ENCODE measurements at places on chromosomes 5 and 9.
A peak's percentile ranks its signal among the peaks of the same experiment; 100 is the strongest.

DNA sequence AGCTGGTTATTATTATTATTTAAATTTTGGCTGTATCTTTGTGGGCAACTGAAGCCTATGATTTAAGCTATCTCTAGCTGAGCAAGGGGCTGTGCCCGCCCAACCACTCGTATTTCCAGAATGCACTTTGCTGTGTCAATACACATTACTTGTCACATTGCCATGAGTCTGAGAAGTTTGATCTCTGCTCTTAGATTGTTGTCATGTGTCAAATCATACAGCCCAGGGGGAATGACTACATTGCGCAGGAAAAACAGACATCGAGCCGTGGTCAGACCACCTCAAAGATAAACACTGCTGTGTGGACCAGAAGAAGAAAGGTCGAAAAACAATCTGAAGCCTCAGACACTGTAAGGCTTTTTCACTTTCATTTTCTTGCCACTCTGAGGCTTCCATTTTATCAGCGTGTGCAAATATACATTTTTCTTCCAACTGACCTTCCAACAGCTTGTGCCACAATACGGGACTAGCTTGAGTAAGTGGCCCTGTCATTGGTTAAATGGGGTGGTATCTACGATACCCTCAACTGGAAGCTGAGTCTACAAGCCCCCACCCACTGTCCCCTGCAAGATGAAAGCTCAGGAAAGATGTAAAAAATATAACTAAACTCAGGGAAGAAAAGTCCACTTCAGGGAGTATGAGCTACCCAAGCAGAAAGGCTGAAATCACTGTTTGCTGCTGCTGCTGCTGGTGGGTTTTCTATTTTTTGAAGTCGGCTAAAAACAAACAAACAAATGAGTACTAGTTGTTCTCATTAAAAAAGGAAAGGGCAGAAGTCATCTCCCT lies 603.0 kb downstream of the BNC2 start:
- no peak for DNase-seq

GRCh38 chr9:88776717-88777497 lies 214.4 kb upstream of the S1PR3 start:
- no peak for DNase-seq

DNA sequence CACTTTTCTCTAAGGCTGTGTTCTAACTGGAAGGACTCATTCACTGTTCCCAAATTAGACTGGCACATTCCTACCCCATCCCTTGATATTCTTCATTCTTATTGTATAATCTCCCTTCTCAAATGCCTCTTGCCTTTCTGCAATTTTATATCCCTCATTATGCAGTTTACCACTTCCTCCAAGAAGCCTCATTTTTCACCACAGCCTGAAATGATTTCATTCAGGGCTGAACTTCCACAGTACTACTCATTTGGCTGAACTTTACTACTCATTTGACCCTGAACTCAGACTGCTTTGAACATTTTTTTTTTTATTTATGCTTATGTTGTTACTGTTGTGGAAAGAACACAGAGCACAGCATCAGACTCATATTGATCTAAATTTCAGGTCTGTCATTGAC lies 32.7 kb downstream of the GRIA1 start:
- DNase-seq = no peak

DNA sequence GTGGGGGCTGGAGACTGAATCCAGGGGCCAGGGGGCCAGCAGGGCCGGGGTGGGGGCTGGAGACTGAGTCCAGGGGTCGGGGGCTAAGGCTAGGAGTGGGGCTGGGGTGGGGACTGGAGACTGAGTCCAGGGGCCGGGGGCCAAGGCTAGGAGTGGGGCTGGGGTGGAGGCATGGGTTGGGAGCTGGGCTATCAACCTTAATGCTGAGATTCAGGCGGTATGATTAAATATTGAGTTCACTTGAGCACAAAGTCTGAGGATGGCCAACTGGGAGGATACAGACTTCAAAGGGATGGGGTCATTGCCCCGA lies 17.0 kb upstream of the LRRC14B start:
- no peak for DNase-seq

DNA sequence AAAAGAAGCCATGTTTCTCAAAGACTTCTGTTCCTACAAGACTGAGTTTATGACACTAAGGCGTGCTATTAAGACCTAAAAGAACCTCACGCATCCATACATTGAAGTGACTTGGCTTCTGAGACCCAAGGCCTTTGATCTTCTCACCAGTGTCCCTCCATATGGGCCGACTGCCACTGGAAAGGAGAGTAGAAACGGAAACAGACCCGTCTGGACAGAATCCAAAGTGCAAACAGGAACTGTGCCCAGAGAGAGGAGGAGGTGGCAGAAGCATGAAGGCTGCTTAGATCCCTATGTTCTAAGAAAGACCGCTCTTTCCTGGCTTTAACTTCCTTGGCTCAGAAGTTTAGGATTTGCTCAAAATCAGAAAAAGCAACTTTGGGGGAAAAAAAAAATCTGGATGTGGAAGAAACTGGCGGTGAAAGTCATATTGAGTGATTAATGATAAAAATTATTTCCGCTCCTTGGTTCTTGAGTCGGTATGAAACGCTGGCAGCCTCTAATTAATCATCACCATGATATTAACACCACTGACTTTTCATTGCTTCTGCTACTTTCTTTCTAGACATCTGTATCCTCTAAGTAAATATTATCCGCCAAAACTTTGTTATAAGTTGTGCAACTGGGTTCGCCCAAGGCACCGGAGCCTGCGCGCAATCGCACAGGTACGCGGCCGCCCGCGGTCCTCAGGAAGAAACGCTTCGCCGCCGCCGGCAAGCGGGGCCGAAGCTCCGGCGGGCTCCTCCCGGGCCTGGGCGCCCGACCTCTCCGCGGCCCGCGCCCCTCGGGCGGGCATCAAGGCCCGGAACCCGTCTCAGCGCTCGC lies 726 bp downstream of the DAP start:
- DNase-seq = peak; percentile 60

DNA sequence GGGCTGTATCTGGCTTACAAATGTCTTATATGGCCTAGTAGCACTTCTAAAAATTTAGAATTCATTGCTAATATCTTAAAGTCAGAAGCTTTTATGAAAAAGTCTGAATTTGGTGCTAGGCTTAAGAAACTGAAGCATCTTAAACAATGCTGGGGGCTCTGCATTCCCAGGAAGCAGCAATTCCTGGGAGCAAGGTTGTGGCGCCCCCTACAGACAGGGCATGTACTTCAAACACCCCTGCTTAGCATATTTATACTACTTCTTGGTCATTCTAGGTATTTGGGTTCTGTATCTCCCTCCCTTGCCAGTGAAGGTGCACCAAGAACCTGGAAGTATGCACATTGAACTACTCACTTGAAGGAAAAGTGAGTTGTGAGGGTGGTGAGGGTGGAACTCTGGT lies 64.6 kb upstream of the GRIA1 start:
- DNase-seq = no peak

GRCh38 chr9:18488886-18489285 lies 14.9 kb downstream of the ADAMTSL1 start:
- DNase-seq = no peak

GRCh38 chr9:94826044-94826443 lies 99.5 kb downstream of the AOPEP start:
- DNase-seq = no peak

- no peak for DNase-seq
These were observed 300.0 kb downstream of the ZSWIM6 start for GRCh38 chr5:61632064-61632463.

DNA sequence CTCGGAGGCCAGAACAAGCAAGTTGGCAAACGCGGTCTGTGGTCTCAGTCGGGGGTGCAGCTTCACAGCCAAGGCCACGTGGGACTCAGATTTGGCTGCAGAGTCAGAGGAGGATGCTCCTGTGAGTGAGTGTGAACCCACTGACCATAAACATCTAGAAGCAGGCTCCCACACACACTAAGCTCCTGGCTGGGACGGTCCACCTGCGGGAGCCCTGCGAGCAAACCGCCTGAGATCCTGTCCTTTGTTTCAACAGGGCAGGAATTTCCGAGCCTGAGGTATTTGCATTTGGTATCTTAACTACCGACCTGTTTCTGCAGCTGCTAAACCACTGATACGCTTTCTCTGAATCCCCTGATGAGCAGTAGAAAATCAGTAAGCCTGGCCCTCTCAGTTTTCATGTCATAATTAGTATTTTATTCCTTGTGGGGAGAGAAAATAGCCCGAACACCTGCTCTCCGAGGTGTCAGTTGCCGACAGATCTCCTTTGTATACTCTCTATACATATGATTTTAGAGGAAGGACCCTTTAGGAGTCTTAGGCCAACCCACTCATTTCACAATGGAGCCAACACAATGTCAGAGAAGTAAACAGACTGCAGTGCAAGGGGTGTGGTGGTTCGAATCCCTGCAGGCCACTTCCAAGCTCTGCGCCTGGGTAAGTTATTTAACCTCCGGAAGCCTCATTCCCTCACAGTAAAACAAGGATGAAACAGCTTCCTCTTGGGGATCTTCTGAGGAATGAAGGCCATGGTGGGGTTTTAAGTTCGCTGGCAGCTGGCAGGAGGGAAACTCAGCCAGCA lies 40.9 kb upstream of the PWWP2A start:
- DNase-seq = no peak

DNA sequence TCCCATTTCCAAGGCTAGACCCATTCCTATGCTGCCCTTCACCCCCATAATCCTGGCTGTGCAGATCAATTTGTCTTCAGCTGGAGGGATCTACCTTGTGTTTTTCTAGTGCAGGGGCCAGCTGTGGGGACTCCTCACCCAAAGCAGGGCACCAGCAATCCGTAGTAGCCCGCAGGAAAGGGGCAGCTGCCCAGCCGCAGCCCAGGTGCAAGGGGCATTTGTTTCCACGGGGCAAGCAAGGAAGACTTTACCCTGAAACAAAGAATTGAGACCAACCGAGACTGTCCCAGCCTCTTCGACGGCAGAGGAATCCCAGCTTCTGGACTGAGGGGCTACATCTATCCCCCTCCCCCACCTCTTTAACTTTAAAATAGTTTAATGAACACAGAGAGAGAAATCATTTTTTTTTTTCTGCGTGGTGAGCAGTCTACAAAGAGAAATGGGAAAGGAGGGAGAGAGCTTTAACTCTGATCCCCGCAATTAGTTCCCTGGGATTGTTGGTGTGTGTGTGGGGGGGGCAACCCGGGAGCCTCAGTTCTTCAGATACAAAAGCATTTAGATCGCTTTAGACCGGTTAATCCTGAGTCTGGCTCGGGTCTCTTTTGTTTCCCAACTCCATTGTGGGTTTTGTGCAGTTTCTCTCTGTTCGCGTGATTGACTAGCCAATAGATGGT lies 10.6 kb upstream of the LHX2 start:
- DNase-seq = no peak

DNA sequence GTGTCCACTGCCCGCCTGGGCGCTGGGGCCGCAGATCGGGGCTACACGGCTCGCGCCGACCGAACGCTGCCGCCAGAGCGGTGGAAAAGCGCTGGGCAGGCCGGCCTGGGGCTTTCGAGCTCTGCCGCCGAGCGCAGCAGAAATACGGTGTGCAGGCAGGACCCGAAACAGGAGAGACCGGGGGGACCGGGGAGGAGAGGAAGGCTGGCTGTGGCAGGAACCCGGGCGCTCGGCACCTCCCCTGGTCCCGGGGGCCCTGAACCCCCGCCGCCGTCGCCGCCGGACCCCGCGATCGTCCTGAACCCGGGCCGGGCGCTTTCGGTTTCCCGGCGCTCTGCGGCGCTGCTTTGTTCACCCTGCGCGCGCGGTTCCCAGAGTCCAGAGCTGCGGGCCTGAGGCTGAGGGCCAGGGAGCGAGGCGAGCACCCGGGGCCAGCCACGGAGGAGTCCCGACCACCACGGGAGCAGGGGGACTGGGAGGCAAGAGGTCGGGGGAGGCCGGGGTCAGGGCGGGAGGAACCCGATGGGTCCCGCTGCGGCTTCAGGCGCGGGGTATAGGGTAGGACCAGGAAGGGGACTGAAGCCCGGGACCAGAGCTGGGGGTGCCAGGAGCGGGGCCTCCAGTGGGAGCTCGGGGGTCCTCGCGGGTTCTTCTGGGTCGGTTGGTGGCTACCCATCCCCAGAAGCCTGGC lies 12.0 kb downstream of the IRX2 start:
- DNase-seq = peak; percentile 62

GRCh38 chr5:56344594-56344993 lies 111.5 kb upstream of the ANKRD55 start:
- no peak for DNase-seq

DNA sequence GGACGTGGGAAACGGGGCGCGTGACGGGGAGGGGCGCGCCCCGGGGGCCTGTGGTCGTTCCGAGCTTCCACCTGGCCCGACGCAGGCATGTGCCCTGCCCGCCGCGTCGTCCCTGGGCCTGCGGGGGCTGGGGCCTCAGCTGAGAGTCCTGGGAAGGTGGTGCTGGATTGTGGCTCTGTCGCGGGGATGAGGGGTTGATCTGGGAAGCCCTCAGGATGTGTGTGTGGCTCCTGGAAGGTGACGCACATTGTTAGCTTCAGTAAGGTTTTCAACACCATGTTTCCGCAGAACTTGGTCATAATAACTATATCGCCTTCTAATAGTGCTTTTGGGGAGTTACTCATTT lies 589.1 kb downstream of the MTRR start:
- no peak for DNase-seq

GRCh38 chr5:137737349-137738131 lies 1.7 kb upstream of the KLHL3 start:
- no peak for DNase-seq

GRCh38 chr9:127555840-127556820 lies 55.9 kb upstream of the STXBP1 start:
- no peak for DNase-seq

GRCh38 chr9:137267933-137268355 lies 9.6 kb upstream of the TOR4A start:
- DNase-seq = no peak

DNA sequence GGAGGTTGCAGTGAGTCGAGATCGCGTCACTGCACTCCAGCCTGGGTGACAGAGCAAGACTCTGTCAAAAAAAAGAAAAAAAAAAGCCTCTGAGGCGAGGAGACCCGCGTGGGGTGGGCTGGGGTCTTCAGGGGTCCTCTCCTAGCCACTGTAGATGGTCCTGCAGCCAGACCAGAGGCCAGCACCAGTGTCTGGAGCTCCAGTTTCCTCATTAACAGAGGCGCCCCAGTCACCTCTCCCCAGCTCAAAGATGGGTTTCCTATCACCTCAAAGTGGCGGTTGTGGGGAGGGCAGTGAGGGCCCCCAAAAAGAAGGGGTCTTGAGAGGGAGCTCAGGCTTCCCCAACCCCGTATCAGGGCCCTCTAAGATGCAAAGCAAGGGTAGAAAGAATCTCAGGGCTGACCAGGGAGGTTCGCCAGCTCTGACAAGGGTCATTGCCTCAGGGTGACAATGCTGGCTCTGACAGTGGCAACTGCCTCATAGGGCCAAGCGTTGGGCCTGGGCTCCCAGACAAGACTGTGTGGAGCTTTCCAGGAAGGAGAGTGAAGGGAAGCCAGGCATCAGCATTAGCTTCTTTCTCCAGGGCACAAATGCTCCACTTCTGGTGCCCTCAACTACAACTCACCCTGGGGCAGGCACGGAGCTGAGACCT lies 15.0 kb downstream of the STK10 start:
- no peak for DNase-seq

DNA sequence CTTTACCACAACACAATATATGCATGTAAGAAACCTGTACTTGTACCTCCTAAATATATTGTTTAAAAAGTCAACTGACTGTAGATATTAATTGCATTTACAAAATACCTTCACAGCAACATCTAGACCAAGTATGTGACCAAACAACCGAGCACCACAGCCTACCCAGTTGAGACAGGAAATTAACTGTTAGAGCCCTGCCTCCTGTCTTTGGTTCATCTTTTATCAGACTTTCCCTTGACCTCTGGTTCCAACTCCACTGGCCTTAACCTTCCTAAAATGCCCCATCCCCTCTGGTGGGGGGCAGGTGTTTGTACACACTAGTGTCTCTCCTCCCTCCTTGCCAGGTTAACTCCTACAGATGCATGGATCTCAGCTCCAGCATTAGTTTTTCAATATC lies 155.0 kb upstream of the PANK3 start:
- DNase-seq = no peak

- DNase-seq = peak; percentile 68
These were observed 986 bp downstream of the PLPP1 start for GRCh38 chr5:55533521-55534435.

Data from nephron progenitor cell (in vitro differentiated cells).